ENCODE measurements at places on chromosomes 4 and X.

GRCh38 chr4:40827758-40828157 lies 78.0 kb downstream of the NSUN7 start:
- DNase-seq: no peak

DNA sequence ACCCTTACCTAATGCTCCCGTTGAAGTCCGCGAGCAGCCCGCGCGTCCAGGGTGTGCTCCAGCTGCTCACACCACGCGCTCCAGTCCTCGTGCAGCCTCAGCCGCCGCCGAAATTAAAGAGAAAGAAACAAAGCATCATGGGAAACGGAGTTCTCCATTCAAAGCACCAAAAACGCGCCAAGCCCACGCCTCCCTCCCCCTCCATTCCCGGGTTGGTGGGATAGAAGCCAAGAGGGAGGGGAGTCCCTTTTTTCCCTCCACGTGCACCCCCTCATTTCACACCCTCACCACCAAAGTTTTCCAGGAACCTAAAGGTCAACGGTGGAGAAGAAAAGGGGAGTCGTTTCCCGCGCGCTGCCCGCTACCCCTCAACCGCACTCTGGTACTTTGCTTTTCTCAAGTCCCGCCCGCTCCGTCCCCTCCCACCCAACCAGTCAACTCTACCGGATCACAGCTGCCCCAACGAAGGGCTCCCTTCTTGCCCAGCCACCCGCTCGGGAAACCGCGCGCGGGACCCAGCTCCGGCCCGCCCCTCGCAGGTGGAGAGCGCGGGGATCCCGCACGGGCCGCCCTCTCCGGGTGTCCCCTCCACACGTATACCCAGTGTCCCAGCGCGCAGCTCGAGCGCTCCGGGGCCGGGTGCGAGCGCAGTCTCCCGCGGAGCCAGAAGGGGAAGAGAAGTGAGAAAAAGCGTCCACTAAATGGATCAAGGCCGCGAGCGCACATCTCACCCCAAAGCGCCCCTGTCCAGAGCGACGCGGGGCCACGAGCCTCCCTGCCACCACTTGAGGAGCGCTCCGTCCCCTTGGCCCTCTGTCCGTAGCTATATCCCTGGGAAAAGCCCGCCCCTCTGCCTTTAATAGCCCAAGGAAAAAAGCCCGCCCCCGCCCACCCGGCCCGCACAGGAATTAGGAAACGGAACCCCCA lies 65.1 kb upstream of the CCDC160 start:
- DNase-seq: no peak

- DNase-seq: no peak
Measured at GRCh38 chr4:104868958-104869357, 277.7 kb upstream of the TET2 start.

DNA sequence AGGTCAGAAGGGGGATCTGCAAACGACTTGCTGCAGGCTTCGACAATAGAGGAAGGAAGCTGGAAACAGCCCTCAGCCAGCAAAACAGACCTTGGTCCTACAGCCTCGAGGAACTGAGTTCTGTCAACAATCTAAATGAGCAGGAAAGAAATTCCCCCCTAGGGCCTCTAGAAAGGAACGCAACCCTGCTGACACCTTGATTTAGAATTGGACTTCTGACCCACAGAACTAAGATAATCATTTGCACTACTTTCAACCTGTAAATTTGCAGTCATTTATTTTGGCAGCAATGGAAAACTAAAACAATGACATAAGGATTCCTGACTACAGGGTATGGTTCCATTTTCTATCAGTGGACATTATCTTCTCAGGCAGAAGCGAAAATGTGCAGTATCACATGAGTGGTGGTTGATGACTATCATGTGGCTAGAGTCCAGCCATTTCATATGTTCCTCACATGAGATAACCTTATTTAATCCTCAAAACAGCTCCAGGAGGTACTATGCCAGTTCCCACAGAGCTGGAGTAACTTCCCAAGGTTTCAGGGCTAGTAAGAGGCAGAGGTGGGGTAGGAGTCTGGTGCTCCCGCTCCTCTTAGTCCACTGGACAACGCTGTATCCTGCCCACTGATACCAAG lies 61.6 kb downstream of the SAT1 start:
- DNase-seq: no peak

DNA sequence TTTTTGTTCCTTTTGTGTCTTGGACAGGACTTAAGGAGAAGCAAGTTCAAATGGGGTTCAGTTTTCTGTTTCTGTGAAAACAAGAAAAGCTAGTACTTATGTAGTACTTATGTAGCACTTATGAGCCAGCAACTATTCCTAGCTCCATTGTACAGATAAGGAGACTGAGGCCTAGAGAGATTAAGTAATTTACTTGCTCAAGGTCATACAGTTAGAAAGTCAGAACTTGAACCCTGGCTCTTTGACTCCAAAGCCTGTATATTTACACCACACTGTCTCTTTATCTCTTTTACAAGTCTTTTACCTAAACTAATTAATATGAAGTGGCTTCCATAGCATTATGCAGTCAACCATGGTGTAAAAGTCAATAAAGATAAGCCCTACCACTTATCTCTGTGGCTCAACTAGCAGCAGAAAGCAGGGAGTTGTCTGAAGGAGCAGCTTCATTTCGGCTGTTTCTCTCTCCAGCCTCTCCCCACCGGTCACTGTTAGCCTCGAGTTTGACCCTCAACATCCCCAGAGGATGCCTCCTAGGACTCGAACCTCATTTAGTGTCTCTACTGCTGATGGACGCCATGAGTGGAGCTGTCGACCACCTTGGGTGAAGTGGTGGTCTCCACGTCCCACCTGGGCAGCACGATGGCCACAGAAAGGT lies 209.9 kb downstream of the SHROOM3 start:
- no peak for DNase-seq

- no peak for DNase-seq
Measured at GRCh38 chrX:151982222-151982621, 7.7 kb upstream of the GABRE start.

GRCh38 chrX:45843518-45843917 lies 642.8 kb upstream of the DIPK2B start:
- no peak for DNase-seq

GRCh38 chr4:185965426-185966384 lies 103.3 kb upstream of the TLR3 start:
- peak; percentile 7 for DNase-seq

DNA sequence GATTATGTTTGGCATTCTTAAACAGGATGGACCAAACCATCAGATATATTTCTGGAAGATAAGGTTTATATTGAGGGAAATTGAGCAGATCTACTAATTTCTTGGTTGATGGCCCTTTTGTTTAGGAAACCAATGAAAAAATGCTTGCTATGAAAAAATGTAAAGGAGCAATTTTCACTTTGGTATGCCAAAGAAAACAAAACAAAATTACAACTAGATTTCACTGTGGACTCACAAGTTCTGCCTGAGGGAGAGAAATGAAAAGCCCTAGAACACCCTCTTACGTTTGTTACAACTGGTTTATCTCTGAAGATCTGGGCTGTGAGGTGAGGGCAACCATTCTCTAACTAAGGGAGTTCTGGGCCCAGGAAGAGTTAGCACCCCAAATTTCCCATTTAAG lies 122.5 kb upstream of the IL15 start:
- no peak for DNase-seq

- no peak for DNase-seq
Measured at GRCh38 chr4:26372076-26372475, 51.3 kb downstream of the RBPJ start.

- DNase-seq: no peak
Measured at GRCh38 chr4:103892586-103892985, 172.8 kb upstream of the TACR3 start.

DNA sequence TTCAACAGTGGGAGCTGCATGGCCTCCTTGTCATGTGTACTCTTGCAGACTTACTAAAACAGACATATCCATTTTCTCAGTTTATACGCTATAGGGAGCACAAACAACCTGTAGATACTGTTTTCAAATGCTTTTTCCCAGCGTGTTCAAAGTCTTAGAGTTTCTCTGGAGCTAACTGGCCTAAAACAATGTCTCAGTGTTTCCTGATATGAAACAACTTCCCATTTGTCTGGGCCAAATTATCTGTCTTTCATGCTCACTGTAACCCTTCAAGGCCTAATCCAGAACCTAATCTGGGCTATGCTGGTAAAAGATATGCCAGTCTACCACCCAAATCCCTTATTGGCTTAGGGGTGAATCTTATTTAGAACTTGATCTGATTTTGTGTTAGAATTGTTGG lies 38.8 kb downstream of the RAB40A start:
- DNase-seq: no peak

DNA sequence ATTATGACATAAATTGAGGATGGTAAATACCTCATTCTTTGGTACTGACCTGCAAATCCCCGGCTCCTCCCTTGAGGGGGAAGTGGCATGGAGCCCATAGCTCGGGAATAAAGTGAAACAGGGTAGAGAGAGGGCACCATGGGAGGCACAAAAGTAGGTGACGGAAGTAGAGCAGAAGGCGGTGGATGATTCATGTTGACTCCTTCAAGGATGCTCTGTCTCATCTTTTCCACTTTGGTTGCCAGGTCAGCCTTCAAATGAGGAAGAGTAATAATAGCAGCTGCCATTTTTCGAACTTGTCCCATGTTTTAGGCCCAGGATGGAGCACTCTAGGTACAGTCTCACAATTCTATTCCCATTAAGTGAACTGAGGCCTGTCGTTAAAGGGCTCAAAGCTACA lies 41.4 kb upstream of the PHF8 start:
- DNase-seq: no peak

GRCh38 chr4:3254302-3255131 lies 5.6 kb downstream of the MSANTD1 start:
- DNase-seq: no peak

DNA sequence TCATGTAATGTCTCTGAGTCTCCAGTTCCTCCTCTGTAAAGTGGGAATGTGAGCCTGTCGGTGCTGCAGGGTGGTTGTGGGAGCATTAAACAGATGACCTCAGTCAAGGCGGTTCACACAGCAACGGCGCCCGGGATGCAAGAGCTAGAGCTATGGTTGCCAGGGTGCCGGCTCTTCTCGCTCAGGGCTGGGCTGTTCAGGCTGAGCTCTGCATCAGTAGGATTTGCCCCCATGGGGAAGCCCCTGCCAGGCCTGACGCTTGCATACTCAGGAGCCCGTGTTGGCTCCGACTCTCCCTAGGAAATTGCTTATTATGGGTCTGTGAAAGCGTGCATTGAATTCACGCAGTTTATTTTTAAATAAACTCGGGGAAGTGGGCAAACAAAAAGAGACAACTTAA lies 67.3 kb downstream of the PSAPL1 start:
- DNase-seq: no peak

- no peak for DNase-seq
Measured at GRCh38 chr4:101065935-101066485, 281.3 kb downstream of the PPP3CA start.

GRCh38 chr4:184268584-184269160 lies 51.0 kb upstream of the ENPP6 start:
- DNase-seq: no peak

DNA sequence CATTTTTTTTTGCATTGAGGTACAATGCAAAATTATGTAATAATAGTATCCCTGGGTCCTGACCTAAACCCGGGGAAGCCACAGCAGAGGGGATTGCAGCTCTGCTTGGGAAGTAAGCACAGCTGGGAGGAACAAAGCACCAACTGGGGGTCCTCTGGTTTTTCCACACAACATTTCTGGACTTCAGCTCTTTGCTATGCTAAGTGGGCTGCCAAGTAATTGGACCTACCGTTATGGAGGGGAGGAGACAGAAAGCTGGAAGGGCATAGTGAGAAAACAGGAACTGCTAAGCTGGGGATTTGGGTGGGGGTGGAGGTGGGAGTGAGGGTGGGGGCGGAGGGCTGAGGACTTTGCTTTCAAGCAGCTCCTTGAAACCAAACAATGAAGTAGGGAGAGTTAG lies 183.3 kb downstream of the ZIC3 start:
- DNase-seq: no peak

DNA sequence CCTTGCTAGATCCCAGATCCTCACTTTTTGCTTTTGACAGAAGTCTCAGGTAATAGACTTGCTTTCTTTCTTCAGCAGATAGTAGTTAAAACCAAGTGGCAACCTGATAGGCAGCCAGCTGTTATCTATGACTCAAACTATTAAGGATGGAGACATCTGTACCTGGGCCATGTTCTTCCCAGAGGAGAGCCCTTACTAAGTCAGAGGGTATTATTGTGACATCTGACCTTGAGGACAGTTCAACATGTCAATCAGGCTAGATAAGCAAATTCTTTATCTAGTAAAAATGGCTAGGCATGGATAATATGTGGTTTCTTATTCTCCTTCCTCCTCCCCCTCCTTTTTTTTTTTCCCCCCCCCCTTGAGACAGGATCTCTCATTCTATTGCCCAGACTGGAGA lies 39.2 kb downstream of the TRIM2 start:
- DNase-seq: no peak

GRCh38 chrX:72027914-72028307 lies 103.8 kb downstream of the RTL5 start:
- no peak for DNase-seq

- no peak for DNase-seq
Measured at GRCh38 chr4:60847614-60848013, 352.5 kb upstream of the ADGRL3 start.

DNA sequence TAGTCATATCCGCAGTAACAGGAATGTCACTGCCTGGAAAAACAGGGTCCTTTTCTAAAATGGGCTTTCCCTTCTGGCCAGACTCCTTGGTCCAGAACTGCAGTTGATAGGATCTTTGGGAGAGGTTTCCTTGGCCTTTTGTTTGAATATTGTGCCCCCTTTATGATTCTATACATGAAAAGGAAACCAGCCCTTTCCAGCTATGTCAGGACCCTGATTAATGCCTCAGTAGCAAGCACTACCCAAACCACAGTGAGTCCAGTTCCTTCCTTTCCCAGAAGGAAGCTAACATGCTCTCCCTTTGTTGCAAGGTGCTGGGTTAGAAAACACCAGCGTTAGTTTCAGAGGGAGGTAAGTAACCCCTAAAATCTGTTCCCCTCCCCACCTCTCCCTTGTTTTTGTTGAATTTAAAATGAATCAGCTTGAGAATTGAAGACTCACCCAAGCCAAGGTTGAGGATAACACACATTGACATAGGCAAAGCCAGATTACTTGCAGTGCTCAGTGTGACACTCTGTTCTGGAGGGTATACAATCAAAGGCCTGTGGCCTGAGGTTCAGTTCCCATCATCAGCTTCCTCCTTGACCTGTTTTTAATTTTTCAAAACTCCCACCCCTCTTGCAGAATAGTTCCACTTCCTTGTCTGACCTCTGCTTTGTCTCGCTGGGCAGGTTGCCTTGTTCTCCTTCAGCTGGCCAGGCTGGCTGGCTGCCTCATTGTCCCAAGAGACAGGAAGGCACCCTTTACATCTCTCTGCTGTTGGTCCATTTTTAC lies 87.6 kb upstream of the PLAC1 start:
- DNase-seq: no peak

- DNase-seq: no peak
Measured at GRCh38 chr4:152156442-152156841, 379.4 kb downstream of the FBXW7 start.

GRCh38 chr4:68175562-68176155 lies 46.0 kb upstream of the TMPRSS11F start:
- peak; percentile 17 for DNase-seq

- no peak for DNase-seq
Measured at GRCh38 chr4:68651932-68652331, 18.5 kb downstream of the UGT2B15 start.

Measured in GM18507 (cell line).